ENCODE measurements at places on chromosomes 16 and 17. TPM values are rescaled to one million over a fixed set of nuclear protein-coding genes. Genes with fewer than 3 reads are reported as not detected.

- no peak for DNase-seq
Observed at GRCh38 chr17:47277921-47278320, 24.3 kb downstream of the ITGB3 start.

GRCh38 chr16:6684076-6684673 is 648.5 kb upstream of the RBFOX1 start:
- peak; percentile 5 for DNase-seq

DNA sequence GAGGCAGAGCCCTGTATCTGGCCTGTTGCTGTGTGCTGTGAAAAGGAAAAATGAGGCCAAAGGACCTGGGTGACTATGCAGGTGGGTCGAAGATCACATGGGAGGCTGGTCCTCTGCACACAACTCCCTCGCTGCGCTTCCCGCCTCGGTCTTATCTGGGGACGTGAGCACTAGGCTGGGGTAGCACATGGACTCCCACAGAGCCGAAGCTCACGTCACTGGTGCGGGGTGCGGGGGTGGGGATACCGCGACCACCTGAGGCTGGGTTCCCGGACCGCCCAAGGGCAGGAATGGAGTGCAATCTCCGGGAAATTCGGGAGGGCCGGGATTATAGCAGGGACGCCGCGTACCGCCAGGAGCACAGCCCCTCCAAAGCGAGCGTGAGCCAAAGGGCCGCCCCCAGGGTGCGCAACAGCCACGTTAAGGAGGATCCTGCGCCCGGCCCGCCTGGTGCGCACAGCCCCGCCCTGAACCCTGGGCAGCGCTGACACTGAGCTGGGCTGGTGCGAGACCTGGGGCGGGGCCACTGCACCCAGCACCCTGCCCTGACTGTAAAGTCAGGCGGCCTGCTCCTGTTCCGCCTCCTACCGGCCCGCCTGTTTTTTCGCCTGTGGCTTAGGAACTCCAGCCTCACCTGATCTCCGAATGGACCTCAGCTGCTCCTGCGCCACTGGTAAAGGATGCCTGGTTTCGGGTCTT is 4.8 kb downstream of the MT1A start:
- peak; percentile 39 for DNase-seq

DNA sequence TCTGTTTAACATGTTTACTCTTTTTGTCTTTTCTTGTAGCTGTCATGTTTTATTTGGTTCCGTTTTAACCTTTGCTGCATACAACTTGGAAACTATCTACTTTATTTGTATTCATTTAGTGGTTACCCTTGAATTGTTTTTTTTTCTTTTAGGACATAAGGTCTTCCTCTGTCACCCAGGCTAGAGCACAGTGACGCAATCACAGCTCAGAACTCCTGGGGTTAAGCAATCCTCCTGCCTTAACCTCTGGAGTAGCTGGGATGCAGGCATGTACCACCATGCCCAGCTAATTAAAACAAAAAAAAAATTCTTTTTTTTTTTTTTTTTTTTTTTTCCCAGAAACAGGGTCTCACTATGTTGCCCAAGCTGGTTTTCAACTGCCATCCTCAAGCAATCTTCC is 29.8 kb upstream of the USP43 start:
- peak; percentile 24 for DNase-seq

The KIF2B gene
- not detected for polyA plus RNA-seq

The CWC25 gene
- polyA plus RNA-seq, result 22.7 TPM

GRCh38 chr17:17044846-17045561 is 2.7 kb downstream of the MPRIP start:
- DNase-seq, result no peak

- DNase-seq, result no peak
Observed at GRCh38 chr17:28501421-28502284, 4.5 kb upstream of the FOXN1 start.

DNA sequence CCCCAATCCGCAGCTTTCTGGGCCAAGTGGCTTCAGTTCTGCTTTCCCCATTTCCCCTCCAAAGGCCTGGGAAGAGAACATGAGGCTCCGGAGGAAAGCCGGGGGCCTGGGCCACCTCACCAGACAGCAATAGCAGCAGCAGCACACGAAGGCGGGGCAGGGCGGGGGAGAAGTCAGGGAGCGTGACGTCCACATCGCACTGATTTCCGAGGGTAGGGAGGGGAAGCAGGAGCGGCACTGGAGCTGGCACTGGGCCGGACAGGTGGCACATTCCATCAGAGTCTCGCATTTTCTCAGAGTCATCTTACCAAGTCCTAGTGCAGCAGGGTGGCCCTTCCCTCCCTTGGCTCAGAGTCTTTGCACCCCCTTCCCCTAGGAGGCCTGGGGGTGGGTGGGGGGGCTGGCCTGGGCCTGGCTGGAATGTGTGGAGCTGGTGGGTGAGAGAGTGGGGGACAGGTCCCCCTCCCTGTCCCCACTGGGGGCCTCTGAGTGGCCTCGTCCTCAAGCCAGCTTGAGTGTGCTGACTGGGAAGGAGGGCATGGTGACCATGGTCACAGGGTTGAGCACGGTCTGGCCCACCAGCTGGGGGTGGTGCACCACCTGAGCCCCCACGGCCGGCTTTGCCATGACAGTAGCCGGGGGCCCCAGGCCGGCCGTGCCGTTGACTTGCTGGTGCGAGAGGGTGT is 14.3 kb downstream of the MNT start:
- no peak for DNase-seq

DNA sequence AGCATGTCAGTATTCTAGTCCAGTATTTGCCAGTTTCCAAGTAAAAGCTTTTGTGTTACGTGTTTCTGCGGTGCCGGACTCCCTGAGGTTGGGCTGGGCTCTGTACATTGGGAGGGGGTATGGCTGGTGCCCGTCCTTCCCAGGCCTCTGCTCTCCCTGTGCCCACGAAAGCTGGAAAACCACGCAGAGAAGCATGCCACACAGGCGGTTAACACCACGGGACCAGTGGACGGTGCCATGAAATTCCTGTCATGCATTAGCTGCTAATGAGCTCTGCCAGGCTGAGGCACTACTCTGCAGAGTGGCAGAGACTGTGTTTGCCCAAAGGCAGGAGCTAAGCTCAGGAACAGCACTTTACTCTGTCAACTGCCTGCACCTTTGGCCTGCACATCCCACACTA is 8.1 kb downstream of the SMIM5 start:
- DNase-seq, result no peak

The SLC13A2 gene
- not detected for polyA plus RNA-seq

DNA sequence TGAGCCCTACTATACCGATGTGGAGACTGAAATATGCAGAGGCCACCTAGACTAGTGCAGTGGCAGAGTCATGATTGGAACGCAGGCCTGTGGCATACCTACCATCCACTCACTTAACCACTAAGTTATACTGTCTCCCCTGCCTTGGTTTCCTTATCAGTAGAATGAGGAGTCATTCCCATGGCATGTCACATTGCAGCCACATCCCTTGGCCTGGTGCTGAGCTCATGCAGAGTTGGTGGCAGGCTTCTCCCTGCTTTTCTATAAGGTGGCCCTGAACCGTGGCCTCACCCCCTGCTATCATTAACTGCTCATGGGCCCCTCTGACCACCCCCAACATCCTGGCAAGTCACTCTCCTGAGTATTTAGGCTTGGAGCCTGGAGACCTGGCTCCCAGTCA is 212.5 kb downstream of the KATNIP start:
- no peak for DNase-seq

The SDF2 gene
- polyA plus RNA-seq, result 58.4 TPM

The MT1G gene
- polyA plus RNA-seq, result 1.1 TPM

The TBC1D3E gene
- not detected for polyA plus RNA-seq

DNA sequence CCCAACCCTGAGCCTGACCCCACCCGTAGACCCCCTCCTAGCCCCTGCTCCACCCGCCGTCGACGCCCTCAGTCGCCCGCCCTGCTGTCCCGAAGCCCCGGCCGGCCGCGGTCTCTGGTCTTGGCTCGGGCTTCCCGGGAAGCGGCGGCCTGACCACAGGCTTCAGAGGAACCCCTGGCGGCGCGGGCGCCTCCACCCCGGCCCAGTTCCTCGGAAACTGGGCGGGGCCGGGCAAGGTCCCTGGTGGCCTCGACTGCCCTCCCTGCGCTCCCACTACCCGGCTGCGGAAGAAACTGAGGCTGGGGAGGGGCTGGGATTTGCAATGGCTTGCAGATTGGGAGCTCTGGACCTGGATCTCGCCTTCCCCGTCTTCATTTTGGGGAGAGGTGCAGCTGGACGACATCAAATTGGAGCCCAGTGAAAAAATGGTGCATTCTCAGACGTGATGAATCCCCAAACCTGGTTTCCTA is 692 bp upstream of the SOCS1 start:
- no peak for DNase-seq

The TNP2 gene
- polyA plus RNA-seq, result not detected

- DNase-seq, result peak; percentile 51
Observed at GRCh38 chr16:50303041-50303604, 36.8 kb downstream of the ADCY7 start.

DNA sequence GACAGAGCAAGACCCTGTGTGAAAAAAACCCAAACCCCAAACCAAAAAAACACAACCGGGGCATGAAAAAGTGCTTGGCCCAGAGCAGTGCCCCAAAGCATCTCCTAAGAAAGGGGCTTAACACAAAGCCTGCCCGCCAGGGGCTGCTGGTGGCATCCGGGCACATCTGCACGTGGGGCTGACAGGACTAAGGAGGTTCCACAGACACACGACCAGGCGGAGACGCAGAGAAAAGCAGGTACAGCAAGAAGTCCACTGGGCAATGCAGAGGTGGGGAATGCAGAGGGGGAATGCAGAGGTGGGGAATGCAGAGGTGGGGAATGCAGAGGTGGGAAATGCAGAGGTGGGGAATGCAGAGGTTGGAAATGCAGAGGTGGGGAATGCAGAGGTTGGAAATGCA is 109.2 kb downstream of the ZNF778 start:
- DNase-seq, result no peak

The CNGB1 gene
- polyA plus RNA-seq, result 0.15 TPM

- no peak for DNase-seq
Observed at GRCh38 chr16:68737046-68737729, at the start of gene CDH1. Gene CDH1, plus strand, starts transcription at chr16:68737292. Its CDS starts 124 bp downstream, at chr16:68737416.

- no peak for DNase-seq
Observed at GRCh38 chr17:3940965-3941698, 23.1 kb downstream of the ATP2A3 start.

The CDH15 gene
- polyA plus RNA-seq, result 0.74 TPM

The NACA2 gene
- polyA plus RNA-seq, result 0.09 TPM

- no peak for DNase-seq
Observed at GRCh38 chr17:81071761-81072741, 37.1 kb downstream of the BAIAP2 start.

The MLYCD gene
- polyA plus RNA-seq, result 2.0 TPM

The ABCA6 gene
- polyA plus RNA-seq, result 0.05 TPM

DNA sequence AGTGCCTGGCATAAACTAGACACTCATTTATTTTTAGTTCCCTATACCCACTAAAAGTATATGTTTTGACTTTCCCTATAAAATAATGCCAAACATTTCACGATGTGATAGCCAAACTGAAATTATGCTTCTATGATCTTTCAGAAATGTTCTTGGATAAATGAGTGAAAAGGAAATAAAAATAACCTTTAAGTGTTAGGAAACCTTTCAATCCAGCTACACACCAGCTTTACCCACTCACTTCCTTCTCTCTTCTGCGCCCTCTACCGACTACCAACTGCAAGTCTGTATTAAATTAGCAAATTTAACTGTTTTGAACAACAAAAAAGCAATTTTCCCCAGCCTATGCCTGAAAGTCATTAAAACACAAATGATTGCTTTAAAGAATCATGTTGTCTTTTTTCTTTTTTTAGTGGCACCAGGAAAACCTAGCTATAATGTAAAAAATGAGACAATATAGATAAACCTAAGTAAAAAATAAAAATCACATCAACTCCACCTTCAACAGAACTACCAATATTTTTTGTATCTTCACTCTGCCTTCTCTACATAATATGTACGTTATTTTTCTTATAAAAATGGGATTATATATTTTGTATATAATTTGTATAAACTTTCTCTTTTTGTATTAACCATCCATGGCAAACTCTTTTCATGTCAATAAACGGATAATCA is 13.2 kb upstream of the TMEM100 start:
- peak; percentile 54 for DNase-seq

DNA sequence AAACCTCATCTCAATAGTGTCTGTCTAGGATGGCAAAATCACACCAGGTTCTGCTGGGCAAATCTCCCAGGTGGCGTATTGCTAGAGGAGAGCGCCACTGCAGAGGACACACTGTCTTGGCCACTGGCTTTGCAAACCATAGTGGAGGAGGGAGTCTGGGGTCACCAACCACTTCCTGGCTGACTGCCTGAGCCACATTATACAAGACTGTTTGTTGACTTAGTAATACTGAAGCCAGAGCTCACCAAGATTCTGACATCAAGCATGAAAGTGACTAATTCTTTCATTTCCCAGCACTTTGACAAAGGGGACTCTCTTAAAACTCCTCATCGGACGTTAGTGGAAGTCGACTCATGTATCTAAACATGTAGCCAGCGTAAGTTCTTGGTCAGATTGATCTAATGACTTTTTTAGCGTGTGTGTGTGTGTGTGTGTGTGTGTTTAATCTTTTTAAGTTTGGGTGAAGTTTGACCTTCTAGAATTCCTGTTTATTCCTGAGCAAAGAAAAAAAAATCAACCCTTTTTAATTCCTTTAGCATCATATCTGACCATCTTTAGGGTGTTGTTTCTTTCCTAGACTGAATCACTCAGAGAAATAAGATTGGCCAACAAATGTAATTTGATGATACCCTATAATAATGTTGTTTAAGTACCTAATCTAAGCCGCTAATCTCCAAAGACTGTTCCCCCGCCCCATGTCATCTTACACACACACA is 13.7 kb downstream of the PITPNC1 start:
- DNase-seq, result peak; percentile 86

The C17orf107 gene
- polyA plus RNA-seq, result 0.59 TPM

DNA sequence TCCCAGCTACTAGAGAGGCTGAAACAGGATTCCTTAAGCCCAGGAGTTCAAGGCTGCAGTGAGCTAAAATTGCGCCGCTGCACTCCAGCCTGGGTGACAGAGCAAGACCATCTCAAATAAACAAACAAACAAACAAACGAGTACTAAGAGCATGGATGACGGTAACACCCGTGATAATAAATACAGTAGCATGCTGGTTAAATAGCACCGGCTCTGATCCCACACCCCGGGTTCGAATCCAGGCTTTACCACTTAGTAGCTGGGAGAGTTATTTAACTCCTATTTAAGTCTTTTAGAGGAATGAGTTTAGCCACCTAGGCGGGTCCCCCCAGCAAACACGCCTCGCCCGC is 301 bp upstream of the METTL22 start:
- no peak for DNase-seq

- DNase-seq, result no peak
Observed at GRCh38 chr17:79888009-79888540, 48.8 kb upstream of the CBX4 start.

GRCh38 chr16:24953721-24954120 is 61.4 kb downstream of the ARHGAP17 start:
- no peak for DNase-seq

GRCh38 chr16:9123401-9123800 is 32.0 kb downstream of the HAPSTR1 start:
- DNase-seq, result no peak

Data from HepG2 (cell line).